ENCODE measurements at places on chromosomes 3 and 15. TPM values are rescaled to one million over a fixed set of nuclear protein-coding genes. Genes with fewer than 3 reads are reported as not detected.

Gene GABRB3
- not detected for total RNA-seq

Gene FHIT
- total RNA-seq: 152 TPM

Gene INKA1
- total RNA-seq: 2.0 TPM

Gene CCR3
- not detected for total RNA-seq

Gene DAPK2
- 9.3 TPM for total RNA-seq

Gene TMOD2
- 9.5 TPM for total RNA-seq

Gene GOLGA8G
- total RNA-seq: not detected

Gene NPAP1
- total RNA-seq: not detected

Gene LRRC2
- not detected for total RNA-seq

Gene CNTN4
- not detected for total RNA-seq

Gene DCLK3
- not detected for total RNA-seq

Gene SNRK
- 176 TPM for total RNA-seq

Gene LYZL4
- total RNA-seq: not detected

Gene SLC28A2
- not detected for total RNA-seq

Gene NLGN1
- not detected for total RNA-seq

Gene TGM5
- not detected for total RNA-seq

Gene FBXW12
- not detected for total RNA-seq

Gene SCN11A
- total RNA-seq: 0.30 TPM

Gene SETMAR
- total RNA-seq: 12.4 TPM

Gene SH3GL3
- total RNA-seq: not detected

Gene ATP13A5
- total RNA-seq: not detected

Gene INSYN1
- not detected for total RNA-seq

Gene GOLGA8N
- 14.1 TPM for total RNA-seq

Gene TMEM212
- not detected for total RNA-seq

Gene SLC38A3
- total RNA-seq: not detected

Gene MCF2L2
- 0.27 TPM for total RNA-seq

Gene CLRN1
- not detected for total RNA-seq

Gene FETUB
- not detected for total RNA-seq

Gene CCNB2
- 1.4 TPM for total RNA-seq

Gene LSG1
- total RNA-seq: 33.5 TPM

Gene TICRR
- 15.5 TPM for total RNA-seq

Gene ATP2C1
- 50.5 TPM for total RNA-seq

All from naive thymus-derived CD4-positive, alpha-beta T cell (primary cell).